ENCODE measurements at places on chromosomes 3 and 15.

DNA sequence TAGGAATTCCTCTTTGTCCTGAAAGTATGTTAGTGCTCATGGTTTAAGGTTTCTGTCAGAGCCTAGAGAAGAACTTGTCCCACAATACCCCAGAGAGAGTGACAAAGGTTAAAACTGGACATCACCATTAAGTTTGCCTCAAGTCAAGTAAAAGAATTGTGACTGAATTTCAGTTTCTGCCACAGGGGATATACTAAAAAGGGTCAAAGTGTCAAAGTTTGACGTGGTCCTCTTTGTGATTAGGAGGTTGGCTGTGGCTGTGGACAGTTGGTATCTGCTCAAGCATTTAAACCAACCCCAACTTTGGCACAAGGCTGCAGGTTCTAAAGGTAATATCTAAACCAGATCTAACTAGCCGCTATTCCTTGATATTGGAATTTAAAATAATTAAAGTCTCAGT lies 26.1 kb downstream of the FMN1 start:
- no peak for DNase-seq

GRCh38 chr15:93042691-93043378 lies 46.2 kb downstream of the RGMA start:
- DNase-seq, result no peak

- no peak for DNase-seq
Observed at GRCh38 chr3:43005253-43005652, 26.1 kb downstream of the GASK1A start.

DNA sequence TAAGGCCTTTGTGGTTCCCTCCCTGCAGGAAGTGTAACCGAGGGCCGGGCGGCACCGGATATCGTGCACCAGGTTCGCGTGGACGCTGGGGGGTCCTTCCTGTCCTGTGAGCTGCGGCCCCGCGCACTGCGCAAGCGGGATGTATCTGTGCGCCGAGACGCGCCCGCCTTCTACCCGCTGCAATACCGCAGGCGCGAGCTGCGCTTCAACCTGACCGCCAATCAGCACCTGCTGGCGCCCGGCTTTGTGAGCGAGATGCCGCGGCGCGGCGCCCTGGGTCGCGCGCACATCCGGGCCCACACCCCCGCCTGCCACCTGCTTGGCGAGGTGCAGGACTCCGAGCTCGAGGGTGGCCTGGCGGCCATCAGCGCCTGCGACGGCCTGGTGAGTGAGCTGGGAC lies 35.9 kb downstream of the SAXO2 start:
- DNase-seq, result no peak

GRCh38 chr3:64815195-64815631 lies 127.4 kb upstream of the ADAMTS9 start:
- no peak for DNase-seq

DNA sequence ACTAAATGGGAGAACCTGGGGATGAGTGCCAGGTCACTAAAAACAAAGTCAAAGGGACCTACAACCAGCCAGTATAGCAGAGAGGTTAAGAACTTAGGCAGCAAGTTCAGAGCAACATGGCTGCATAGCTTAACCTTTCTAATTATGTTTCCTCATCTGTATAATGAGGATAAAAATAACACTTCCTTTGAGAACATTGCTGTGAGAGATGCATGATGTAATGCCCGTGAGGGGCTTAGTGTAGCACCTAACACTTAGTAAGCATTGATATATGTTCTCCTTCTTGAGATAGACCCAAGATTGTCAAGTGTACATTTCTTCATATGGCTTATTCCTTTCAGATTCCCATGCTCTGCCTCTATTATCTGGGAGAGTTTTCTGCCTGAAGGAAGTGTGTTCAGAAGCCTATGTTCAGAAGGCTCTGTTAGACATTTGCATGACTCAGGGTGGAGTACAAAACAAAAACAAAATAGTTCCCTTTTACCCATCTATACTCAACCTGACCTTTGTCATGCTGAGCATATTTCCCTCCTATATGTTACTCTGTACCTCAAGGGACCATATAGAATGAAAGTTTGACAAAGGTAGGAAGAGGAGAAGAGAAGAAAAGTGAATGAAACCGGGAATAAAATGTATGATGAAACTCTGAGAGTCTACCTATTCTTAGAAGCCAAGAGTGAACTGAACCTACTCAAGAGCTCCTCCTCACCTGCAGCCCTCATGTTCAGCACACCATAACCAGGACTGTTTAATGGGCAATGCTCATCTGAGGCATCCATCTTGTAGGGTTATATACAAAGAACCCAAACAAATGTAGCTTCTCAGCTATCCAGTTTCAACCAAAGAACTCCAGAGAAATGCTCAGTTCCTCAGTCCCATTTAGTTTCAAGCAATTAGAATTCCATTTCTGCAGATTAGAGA lies 70.7 kb upstream of the KCNMB2 start:
- no peak for DNase-seq

- DNase-seq, result no peak
Observed at GRCh38 chr3:2714834-2715233, 395.3 kb downstream of the IL5RA start.

GRCh38 chr15:65020419-65020818 lies 9.0 kb downstream of the MTFMT start:
- no peak for DNase-seq

DNA sequence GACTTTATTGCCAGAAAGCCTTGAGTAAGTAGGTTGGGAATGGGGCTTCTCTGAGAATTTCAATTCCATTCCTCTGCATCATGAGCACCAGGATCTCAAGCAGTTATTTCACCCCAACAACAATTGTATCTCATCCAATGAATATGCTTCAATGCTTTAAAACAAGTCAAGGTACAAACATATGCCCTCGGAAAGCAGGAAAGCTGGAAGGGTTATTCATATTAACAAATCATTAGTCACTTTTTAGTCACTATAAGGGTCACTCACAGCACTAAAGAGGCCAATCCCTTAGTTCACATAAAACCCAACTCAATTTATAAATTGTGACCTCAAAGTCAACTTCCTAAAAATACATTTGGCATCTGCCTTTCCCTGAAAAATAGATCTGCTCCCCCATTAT lies 16.2 kb downstream of the MB21D2 start:
- no peak for DNase-seq

GRCh38 chr3:179603321-179603720 lies 1.1 kb downstream of the MRPL47 start:
- DNase-seq, result no peak

- no peak for DNase-seq
Observed at GRCh38 chr3:163071713-163072112, 1575.1 kb downstream of the OTOL1 start.

DNA sequence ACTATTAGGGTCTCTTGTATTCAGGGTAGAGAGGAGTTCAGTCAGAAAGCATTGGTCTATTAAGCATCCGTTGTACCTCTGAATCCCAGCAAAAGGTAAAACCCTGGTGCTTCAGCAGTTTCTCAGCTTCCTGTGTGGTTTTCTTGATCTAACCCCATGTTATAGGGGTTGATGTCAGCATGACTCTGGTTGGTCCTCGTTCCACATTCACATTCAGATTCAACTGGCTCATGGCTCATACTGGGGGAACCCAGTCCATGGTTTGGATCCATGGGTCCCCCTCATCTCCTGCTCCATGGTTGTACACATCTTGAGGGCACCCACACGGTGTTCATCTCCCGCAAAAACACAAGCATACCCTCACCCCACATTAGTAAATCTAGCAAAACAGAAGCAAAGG lies 47.7 kb upstream of the C2CD4B start:
- no peak for DNase-seq

GRCh38 chr3:72044231-72044855 lies 259.4 kb upstream of the PROK2 start:
- peak; percentile 2 for DNase-seq

- no peak for DNase-seq
Observed at GRCh38 chr3:38551026-38551832, 55.1 kb downstream of the EXOG start.

- no peak for DNase-seq
Observed at GRCh38 chr3:185330238-185330637, 32.7 kb upstream of the MAP3K13 start.

DNA sequence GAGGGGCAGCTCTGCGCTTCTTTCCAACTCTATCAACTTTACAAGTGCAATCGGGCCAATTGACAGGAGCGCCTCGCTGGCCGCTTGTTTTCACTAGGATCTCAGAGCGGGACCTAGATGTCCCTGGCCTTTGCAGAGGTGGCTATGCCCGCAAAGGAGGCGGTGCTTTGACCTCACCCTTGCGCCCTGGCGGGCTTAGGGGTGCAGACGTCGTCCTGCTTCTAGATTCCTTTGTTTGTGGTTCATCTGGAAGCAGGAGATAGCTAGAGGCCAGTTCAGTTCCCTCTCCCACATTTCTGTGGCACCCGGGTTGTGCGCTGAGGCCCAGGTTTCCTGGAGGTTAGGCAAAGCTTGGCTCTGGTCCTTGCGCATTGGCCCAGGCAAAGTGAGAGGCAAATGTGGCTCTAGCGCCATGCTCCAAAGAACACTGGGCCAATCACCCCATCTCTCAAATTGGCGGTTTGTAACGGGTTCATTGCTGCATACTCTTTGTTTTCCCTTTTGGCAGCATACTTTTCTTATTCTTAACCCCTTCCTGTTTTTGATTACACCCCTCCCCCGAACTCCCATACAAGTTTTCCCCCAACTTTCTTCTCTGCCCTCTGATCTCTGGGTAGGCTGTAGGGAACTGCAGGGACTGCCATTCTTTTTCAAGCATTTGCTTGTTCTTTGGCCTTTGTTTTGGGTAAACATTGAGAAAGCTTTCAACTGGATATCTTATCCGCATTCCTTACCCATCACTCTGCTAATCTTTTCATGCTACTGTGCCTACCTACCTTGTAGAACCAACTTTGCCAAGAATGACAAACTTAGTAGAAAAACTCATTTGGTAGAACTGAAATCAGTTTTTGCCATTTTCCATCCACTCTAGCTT lies 1.4 kb downstream of the PPM1L start:
- no peak for DNase-seq

DNA sequence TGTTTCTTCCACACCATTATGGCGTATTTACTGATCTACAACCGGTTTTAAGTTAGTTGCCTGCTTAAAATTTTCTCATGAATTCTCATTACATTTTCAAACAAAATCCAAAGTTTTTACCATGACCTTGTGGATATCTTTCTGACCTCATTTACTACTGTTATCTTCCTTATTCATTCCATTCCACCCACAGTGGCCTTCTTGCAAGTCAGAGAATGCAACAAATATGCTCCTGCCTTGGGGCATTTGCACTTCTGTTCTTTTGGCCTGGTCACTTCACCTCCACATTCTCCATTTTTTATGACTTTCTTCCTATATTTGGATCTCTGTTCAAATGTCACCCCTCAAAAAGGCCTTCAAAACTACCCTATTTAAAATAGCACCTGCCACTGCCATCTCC lies 8.8 kb upstream of the SLC15A2 start:
- no peak for DNase-seq

- no peak for DNase-seq
Observed at GRCh38 chr3:41323467-41324155, 124.3 kb downstream of the CTNNB1 start.

- no peak for DNase-seq
Observed at GRCh38 chr15:32029862-32030781, at the start of gene CHRNA7. Gene CHRNA7, plus strand, starts transcription at chr15:32030515. Its CDS starts 80 bp downstream, at chr15:32030595.

- DNase-seq, result no peak
Observed at GRCh38 chr3:24968036-24968435, 460.0 kb upstream of the RARB start.

DNA sequence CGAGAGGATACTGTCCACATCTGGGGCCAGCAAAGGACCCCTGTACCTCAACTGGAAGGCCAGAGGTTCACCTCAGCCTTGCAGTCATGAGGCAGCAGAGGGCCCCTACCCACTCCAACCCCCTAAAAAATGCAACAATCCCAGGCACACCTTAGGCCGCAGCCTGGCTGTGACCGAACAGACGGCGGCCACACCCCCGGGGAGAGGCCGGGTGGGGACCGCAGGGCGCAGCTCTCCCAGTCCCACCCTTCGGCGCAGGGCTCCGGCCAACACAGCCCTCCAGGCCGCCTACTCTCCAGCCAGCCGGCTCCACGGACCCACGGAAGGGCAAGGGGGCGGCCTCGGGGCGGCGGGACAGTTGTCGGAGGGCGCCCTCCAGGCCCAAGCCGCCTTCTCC lies 457 bp upstream of the DNAJA4 start:
- no peak for DNase-seq

- no peak for DNase-seq
Observed at GRCh38 chr3:81891055-81891895, 129.8 kb upstream of the GBE1 start.

- no peak for DNase-seq
Observed at GRCh38 chr3:134149286-134149685, 101.4 kb downstream of the RYK start.

- DNase-seq, result no peak
Observed at GRCh38 chr15:98794748-98795147, 146.4 kb downstream of the IGF1R start.

DNA sequence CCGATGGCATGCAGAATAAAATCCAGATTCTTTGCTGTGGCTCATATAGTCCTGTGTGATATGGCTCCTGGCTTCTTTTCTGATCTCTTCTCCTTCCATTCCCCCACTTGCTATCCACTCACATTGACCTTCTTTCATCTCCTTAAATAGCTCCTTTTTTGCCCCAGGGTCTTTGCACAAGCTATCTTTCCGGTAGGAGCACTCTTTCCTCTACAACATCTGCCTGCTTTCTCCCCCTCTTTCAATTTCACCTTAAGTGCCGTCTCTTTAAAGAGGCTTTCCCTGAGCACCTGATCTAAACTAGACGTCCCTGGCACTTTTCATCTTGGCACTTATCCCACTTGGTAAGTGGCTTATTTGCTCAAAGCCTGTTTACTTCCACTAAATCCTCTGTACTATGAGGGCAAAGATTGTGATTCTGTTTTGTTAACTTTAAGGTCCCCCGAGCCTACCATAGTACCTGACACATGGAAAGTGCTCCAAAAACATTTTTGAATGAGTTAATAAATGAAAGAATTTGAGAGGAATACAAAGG lies 323.3 kb upstream of the TLE3 start:
- DNase-seq, result no peak

DNA sequence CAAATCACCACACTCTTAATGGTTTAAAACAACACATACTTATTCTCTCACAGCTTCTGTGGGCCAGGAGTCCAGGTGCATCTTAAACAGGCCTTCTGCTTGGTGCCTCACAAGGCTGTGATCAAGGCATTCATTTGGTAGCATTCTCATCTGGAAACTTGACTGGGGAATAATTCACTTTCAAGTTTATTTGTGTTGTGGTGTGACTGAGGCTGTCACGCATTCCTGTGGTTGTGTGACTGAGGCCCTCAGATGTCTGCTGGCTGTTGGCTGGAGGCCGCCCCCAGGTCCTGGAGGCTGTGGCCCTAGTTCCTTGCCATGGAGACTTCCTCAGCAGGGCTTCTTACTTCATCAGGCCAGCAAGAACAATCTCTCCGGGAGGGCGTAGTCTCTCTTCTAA lies 16.9 kb upstream of the FAM3D start:
- no peak for DNase-seq

DNA sequence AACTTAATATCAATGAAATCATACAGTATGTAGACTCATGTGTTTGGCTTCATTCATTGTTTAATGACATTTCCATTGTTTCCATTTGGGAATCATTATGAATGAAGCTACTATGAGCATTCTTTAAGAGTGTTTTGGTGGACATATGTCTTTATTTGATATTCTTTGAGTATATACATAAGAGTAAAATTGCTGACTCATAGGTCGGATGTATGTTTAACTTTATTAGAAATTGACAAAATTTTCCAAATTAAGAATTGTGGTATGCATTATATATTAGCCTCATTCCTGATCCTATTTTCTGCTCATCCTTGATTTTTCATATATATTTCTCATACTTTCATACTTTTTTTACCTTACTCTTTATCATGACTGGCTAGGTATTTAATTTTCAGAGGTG lies 28.7 kb upstream of the CMC1 start:
- DNase-seq, result no peak

- no peak for DNase-seq
Observed at GRCh38 chr3:36765104-36765503, 751 bp upstream of the DCLK3 start.

Measured in SK-N-MC (cell line).